ENCODE measurements at places on chromosomes 5 and 9.

DNA sequence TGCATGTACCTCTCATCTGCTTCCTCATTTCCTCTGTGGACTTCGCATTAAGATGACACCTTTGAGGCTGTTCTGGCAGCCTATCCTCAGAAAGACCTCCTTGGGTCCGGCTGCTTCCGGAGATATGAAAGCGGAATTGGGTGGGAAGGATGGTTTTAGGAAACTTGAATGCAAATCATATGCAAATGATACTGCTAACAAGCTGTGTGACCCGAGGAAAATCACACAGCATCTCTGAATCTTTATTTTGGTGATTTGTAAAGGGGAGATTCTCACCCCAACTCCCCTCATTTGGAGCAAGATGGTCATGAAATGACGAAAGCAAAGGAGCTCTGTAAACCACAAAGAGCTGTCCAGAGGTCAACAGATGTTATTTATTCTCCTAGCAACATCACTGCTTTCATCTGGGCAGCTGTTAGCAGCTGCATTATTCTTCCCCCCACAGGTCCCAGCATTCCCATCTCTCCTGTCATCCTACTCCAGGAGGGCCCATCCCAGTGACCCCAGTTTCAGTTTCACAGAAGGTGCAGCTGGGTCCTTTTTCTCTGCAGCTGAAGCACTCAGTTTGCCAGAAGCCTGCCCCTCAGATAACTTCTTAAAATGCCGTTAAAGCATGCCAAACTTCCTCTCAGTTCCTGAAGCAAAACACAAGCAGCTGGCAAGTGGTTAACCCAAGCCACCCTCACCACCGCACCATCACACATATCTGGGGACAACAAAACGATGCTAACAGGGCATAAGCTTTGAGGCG lies 269.5 kb downstream of the SEC61B start:
- DNase-seq = no peak

GRCh38 chr9:121720311-121721057 lies 69.0 kb downstream of the DAB2IP start:
- peak; percentile 35 for DNase-seq

DNA sequence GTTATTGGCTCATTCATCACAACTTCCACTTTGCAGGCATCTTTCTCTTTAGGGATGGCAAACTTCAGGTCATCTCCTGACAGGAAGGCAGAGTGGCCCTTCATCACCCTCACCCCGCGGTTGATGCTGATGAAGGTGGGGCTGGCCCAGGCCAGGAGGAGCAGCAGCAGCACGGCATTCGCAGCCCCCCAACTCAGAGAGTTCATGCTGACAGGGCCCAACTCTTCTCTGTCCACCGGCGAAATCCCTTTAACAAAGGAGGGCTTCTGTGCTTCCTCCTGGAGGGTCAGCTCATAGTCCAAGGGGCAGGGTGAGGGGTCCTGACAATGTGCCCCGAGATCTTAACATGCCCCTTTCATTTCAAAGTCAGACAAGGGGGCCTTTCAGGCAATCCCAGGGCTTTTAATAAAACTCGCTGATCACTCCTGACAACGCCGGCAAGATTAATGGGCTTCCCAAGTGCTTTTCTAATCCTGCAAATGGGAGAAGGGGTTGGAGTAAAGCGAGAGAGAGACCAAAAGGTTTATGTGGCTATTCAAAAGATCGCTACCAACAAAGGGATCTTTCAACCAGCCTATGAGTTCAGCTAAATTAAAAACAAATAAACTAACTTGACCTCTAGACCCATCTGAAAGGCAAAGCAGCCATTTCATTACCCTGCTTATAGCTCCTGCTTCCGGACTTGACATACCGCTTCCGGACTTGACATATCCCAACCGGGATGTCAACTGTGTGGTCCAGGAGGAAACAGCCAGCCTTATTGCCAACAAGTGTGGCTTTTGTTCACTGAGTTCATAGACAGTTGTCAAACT lies 41.2 kb downstream of the FREM1 start:
- no peak for DNase-seq

- DNase-seq = no peak
Observed at GRCh38 chr9:82565188-82565969, 497.6 kb downstream of the RASEF start.

DNA sequence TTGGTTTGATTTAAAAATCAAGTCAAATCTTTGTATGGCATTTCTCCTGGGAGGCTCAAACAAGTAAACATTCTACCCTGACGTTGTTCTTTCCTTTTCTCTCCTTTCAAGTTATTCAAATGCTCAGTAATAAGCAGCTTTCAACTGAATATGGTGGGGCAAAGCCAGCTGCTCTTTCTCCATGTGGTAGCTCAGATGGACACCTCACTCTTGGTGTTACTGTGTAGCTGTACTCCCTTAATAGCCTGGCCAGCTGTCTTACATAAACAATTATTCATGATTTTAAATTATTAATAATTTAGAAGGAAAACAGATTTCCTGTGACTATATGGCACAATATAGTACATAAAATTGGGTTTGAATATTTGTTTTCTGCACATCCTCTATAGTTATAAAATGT lies 165.2 kb downstream of the PDE4D start:
- DNase-seq = no peak

- DNase-seq = no peak
Observed at GRCh38 chr9:103082494-103082893, 87.4 kb downstream of the CYLC2 start.

DNA sequence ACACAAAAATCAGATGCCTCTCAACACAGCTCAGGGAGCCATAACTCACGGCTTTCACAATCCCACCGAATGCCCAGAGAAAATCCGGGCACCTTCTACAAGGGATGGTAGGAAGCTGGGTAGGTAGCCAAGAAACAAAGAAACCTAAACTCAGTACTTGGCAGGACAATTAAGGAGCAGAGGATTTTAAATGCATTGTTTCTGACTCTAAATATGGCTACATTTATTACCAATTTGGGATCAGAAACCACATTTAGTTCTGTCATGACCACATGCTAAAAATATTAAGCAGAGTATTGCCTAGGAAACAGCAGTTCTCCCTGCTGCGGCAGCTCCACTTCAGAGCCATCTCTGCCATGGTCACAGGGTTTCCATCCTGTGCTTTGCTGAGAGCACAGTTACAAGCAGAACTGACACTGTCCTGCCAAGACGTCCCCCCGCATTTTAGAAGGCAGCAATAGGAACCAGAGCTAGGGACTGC lies 57.5 kb downstream of the SIL1 start:
- DNase-seq = no peak

DNA sequence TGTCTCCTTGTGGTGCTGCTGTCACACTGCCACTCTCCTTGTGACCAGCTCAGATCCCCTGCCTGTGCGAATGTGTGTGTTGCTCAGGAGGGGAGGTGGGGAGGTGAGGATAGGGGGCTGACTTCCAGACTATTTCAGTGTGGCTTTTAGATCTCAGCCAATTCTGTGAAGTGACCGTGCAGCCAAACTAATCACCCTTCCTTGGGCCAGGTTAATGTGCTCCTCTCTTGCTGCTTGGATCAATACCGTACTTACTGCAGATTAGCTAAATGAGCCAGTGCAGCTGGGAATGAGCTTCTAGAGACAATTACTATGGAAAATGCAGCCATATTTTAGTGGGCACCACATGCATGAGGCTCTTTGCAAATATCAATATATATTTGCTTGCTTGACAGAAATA lies 206.0 kb downstream of the MELK start:
- no peak for DNase-seq

DNA sequence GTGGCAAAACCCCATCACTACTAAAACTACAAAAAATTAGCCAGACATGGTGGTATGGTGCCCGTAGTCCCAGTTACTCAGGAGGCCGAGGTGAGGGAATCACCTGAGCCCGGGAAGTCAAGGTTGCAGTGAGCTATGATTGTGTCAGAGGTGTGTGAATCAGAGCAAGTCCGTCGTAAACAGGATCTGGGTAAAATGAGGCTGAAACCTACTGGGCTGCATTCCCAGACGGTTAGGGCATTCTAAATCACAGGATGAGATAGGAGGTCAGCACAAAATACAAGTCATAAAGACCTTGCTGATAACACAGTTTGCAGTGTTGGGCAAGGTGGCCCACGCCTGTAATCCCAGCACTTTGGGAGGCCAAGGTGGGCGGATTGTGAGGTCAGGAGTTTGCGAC lies 1.9 kb upstream of the CLTB start:
- DNase-seq = no peak

DNA sequence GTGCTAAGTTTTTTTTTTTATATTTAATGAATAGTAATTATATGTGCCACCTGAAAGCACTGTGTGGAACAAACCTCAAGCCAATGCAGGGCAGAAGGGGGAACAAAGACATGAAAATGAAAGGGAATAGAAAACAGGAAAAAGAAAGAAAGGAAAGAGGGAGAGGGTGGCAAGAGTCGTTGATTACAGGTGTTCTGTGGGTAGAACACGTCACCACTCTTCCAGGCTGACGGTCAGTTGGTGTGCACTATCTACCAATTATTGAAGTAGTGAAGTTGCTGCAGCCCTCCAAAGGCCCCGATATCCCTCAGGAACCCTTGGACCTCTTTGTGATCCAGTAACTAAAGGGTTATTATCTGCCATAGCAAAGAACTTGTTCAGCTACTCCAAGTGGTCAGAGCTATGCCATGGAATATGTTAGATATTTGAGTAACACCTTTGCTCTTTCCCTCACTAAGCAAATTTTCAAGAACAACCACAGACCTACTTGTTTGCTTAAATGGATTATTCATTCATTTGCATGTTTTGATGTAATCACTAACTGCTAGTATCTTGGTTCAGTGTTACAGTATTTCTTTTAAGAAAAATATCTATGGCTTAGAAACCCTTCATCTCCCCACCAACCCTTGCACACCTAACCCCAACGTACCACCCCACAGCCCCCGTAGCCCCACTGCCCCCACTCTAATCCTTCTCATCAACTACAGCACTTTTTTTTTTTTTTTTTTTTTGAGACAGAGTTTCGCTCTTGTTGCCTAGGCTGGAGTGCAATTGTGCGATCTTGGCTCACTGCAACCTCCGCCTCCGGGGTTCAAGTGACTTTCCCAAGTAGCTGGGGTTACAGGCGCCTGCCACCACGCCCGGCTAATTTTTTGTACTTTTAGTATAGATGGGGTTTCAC lies 31.3 kb downstream of the FYB1 start:
- no peak for DNase-seq

DNA sequence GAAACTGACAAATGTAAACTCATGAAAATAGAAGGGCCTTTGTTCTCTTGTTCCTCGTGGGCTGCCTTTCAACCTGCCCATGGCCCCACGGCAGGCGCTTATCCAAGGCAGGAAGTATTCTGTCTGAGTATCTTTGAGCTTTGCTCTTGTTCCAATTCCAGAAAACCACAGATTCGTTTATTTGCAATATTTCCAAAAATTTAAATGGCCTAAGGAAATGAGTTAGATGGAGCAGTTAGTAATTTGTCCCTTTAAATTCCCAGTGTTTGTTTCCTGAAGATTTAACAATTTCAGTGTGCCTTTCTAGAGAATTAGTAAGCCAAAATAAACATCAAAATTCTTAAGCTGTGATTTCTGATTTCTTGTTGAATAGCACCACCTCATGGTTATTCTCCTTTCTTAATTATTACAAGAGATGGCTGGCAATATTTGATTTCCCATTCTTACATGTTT lies 299.4 kb upstream of the RASA1 start:
- DNase-seq = peak; percentile 36

GRCh38 chr5:36462295-36463021 lies 143.9 kb upstream of the SLC1A3 start:
- DNase-seq = no peak

DNA sequence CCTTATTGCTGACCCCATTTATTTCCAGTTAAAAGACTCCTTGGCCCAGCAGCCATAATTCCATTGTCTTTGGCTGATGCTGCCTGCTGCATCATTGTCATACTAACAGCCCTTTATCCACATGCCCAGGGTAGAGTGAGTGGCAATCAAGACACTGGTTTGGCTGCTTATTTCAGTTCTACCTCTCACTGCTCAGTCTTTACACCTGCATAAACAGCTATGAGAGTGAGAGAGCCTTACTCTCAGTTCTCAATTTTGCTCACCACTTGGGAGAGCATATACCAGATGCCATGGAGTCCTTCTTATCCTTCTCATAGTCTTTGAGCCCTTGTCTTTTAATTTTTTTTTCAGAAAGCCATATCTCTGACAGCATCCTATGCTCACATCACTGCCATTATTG lies 596.9 kb upstream of the CYLC2 start:
- DNase-seq = no peak

- no peak for DNase-seq
Observed at GRCh38 chr5:176588297-176588696, 21.7 kb downstream of the GPRIN1 start.

DNA sequence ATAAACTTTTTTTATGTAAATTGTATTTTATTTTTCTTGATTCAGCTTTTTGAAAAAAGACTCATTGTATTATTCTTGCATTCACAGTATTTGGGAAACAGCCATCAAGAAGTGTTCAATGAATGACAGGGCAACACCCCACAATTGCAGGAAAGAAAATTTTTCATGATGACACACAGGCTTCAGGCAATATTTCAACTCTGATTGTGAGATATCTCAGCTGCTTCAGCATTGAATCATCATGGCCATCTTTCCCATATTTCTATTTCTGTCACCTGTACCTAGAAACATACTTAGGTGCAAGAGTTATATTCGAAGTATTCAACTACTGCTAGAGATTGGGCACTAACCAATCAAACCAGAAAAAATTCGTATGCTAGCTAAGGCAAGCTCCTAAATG lies 446.0 kb downstream of the ISL1 start:
- DNase-seq = no peak

DNA sequence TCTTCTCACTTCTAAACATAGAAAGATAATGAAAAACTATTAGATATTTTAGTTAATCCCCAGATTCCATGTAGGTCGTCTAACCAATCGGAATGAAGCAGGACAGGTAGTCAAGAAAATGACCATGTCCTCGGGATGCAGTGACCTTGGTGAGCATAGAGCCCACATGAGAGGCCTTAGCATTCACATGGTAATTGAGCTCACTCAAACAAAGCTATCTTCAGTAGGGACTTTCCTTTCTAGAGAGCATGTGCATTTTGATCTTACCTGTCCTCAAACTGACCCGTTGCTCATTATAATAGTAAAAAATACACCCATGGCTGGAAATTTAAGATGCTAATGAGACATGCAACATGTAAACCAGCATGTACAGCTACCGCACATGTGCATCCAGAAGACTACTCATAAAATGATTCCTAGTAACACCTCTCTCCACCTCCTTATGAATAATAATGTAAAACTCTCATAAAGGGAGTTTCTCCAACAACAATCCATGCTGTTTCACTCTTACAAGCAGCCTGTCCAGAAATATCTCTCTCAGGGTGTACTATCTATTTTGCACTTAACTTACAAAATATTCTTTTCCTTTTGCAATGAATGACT lies 274.0 kb upstream of the CDH9 start:
- no peak for DNase-seq

DNA sequence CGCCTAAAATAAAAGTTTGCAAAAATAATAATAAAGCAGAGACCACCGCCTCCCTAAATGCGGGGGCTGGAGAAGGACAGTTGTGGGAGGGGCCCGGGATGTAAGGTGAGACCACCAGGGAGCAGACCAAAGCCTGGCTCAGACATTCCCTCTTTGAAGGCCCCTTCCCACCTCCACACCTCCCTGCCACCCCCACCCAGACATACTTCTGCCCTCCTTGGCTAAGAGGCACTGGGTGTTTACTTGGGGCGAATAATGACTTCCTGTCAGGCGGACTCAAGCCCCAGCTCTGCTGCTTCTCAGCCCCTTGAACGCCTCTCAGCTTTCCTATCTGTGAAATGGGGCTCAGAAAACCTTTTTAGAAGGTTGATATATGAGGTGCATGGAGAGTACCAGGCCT lies 58.8 kb upstream of the GGTA1 start:
- no peak for DNase-seq

All from body of pancreas (tissue), 4 donors.